ENCODE measurements at places on chromosomes 2 and 18.

- no peak for DNase-seq
Measured at GRCh38 chr2:200158647-200159356, 147.7 kb upstream of the SPATS2L start.

- DNase-seq: no peak
Measured at GRCh38 chr2:238135601-238136150, 2.8 kb upstream of the KLHL30 start.

DNA sequence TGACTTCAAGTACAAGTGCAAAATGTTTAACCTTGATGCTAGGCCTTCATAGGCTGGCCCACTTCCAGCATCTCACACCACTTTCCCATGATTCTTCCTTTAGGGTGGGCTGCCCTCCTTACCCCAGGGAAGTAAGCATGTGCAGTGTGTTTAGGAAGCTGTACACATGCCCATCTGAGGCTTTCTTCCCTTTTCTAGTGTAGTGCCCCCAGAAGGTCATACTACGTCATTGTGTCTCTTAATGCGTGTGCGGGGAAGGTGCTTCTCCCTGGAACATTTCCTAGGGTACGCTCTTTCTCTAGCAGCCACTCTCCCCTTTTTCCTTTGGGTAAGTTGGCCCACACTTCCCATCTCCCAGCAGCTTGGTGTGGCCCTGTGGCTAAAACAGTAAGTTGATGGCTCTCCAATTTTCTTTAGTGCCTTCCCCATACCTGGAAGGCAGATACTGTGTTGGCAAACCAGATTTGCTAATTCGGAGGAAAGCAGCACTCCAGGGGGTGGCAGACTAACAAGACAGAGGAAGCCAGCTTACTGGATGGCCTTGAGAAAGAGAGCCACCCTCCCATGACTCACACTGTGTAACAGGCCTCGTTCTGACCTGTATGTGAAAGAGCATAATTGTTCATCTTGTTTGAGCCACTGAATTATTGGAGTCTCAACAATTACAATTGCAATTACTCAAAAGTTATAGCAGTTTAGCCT lies 1.1 kb upstream of the SULT6B1 start:
- peak; percentile 21 for DNase-seq

DNA sequence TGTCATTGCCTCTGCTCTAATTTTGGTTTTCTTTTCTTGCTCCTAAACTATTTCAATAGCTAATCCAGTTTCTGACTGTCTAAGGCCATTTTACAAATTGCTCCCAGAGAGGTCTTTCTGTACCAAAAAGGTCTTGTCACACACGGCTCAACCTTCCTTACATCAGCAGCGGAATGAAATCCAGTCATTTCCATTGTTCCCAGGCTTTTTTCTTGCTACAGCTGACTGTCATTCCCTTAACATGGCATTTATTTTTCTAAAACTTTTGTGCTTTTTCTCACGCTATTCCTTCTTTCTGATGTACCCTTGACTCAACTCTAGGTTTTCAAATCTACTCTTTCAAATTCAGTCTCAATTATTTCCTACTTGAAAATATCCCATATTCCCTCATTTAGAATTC lies 24.3 kb downstream of the FAM171B start:
- DNase-seq: no peak

- DNase-seq: no peak
Measured at GRCh38 chr2:74349889-74350288, 6.7 kb upstream of the SLC4A5 start.

DNA sequence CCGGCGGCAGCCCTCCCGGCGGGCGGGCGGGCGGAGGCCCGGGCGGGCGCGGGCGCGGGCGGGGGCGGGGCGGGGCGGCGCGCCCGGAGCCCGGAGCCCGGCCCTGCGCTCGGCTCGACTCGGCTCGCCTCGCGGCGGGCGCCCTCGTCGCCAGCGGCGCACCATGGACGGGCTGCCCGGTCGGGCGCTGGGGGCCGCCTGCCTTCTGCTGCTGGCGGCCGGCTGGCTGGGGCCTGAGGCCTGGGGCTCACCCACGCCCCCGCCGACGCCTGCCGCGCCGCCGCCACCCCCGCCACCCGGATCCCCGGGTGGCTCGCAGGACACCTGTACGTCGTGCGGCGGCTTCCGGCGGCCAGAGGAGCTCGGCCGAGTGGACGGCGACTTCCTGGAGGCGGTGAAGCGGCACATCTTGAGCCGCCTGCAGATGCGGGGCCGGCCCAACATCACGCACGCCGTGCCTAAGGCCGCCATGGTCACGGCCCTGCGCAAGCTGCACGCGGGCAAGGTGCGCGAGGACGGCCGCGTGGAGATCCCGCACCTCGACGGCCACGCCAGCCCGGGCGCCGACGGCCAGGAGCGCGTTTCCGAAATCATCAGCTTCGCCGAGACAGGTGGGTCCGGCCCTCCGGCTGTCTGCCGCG lies at the start of gene INHBB:
TSS of gene INHBB (plus strand) at position 111 of the 641 bp plus-strand sequence. CDS start at position 164, 53 bp downstream.
- DNase-seq: no peak

- DNase-seq: no peak
Measured at GRCh38 chr18:22800551-22800951, 132.6 kb upstream of the RBBP8 start.

DNA sequence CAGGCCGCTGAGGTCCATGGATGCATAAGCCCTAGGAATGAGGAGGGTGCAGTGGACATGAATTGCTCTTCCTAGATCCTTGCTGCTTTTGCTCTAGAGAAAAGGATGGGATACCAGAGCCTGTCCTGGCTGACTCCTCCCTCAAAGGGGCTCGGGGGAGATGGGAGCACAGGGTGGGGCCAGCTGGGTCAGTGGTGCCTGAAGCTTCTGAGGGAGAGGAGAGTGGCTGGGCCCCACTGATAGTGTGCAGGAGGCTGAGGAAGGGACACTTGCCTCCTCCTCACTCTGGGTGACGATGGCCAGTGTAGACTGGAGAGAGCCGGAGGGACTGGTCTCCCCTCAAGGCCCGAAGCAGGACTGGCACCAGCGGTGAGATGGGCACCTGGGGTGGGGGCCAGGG lies at the start of gene NT5DC4:
TSS of gene NT5DC4 (plus strand) at position 236 of the 400 bp plus-strand sequence. CDS start at position 296, 60 bp downstream.
- DNase-seq: no peak

GRCh38 chr2:145386973-145387372 lies 867.1 kb upstream of the ZEB2 start:
- DNase-seq: no peak

DNA sequence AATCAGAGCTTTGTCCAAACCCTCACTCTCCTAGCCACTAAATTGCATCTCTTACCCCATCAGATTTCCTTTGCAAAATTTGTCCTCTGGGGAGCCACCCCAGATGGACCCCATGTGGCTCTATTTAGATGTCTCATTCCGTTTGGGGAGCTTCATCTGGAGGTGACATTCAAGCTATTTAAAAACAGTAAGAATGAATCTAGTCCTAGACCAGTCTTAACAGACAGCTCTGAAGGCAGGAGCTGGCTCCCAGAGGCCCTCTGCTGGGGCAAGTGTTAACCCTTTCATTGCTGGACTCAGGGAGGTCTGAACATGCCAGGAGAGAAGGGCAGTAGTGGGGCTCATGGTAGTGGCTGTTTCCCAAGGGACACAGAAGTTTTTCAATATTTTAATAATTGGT lies 59.2 kb downstream of the RPL37A start:
- no peak for DNase-seq

GRCh38 chr2:196233021-196233804 lies 61.8 kb upstream of the STK17B start:
- DNase-seq: no peak

DNA sequence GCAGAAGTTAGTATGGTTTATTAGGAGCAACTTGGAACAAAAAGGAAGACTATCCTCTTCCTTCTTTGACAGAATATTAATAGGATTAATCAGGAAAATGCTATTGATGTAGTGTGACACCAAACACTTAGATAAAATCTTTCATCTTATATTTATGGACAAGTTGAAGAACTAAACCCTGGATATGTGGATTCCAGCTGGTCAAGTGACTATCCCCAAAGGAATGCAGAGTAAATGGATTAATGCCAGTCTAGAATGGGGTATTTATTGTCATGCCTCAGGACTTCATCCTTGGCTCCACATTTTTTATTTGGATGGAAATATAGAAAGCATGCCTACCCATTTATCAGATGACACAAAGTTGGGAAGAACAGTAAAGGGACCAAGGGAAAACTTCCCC lies 124.0 kb upstream of the TTC39C start:
- no peak for DNase-seq

GRCh38 chr2:70474256-70474848 lies 79.3 kb downstream of the TGFA start:
- DNase-seq: no peak

DNA sequence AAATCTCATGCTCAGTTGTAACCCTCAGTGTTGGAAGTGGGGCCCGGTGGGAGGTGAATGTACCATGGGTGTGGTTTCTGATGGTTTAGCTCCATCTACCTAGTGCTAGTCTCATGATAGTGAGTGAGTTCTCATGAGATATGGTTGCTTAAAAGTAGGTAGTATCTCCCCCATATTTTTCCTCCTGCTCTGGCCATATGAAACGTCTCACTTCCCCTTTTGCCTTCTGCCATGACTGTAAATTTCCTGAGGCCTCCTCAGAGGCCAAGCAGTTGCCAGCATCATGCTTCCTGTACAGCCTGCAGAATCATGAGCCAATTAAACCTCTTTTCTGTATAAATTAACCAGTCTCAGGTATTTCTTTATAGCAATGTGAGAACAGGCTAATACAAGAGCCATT lies 62.8 kb upstream of the RNF152 start:
- DNase-seq: peak; percentile 91

GRCh38 chr18:34493566-34494358 lies 216.3 kb upstream of the DTNA start:
- no peak for DNase-seq

GRCh38 chr2:2328848-2329247 lies 2.2 kb downstream of the MYT1L start:
- peak; percentile 35 for DNase-seq

DNA sequence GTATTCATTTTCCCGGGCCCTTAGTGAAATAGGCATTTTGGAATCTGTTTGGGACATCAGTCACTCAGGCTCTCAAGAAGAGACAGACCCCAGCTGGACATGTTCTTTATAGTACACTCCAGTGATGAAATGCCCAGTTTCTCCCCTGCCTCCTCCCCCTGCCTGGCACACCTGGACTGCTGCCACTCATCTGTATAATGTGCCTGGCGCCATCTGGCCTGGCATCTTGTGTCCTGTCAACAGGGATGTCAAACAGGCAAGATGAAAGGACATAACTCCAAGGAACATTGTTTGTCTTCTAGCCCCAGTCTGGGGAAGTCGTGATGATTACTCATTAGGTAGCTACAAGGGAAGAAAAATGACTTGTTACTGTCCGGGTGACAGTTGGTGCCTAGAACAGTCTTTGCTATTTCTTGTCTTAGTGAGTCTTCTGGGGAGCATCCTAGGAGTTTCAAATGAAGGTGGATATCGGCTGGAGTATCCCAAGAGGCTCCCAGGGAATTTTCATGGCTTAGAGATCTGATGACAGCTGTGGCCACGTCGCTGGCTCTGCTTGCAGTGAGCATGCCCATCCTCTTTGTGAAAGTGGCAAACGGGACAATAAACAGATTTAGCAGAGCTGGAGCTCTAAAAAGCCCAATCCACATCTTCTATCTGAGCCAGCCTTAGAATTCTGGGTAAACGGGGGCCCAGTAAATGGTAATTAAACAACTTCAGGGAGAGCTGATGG lies 153.6 kb downstream of the ALK start:
- DNase-seq: no peak

DNA sequence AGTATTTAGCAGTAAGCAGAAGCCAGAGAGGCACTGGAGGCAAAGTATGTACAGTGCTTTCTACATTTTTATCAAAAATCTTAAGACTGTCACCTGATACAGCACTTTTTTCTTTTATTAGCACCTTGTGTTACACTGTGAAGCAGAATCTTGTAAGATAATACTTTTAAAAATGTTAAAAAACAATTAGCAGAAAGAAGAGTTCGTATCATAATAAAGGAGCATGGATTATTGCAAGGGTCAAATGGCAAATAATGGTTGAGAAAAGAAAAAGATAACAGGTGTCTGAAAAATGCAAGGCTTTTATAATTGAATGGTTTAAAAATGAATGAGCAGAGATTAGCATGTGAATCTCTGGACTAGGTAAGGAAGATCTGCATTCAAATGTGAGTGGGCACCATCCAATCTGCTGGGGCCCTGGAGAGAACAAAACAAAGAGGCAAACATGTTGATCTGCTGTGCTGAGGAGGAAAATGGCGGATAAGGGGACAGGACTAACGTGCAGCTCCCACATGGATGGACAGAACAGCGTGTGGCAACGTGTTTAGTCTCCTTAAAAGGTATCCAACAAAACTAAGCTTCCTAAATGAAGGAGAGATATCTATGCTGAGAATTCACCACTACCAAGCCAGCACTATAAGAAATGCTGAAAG lies 9.5 kb downstream of the CEBPZOS start:
- DNase-seq: no peak

GRCh38 chr2:95122197-95122551 lies 566 bp upstream of the MRPS5 start:
- no peak for DNase-seq

DNA sequence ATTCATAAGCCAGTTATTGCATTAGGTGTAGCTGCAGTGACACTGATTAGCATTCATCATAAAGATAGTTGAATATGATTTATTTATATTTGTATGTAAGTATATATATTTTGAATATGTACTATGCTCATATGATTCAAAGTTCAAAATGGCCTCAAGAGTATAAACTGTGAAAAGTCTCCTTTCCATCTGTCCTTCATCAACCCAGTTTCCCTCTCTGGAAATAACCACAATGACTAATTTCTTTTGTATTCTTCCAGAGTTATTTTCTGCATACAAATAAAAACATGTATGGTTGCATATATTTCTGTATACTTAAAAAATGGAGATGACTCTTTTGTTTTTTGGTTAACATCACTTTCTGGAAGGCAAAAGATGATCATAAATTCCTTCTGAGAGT lies 95.2 kb downstream of the CAMKMT start:
- no peak for DNase-seq

- DNase-seq: no peak
Measured at GRCh38 chr2:103324671-103325070, 562.8 kb downstream of the TMEM182 start.

- no peak for DNase-seq
Measured at GRCh38 chr2:200253639-200254038, 52.9 kb upstream of the SPATS2L start.

DNA sequence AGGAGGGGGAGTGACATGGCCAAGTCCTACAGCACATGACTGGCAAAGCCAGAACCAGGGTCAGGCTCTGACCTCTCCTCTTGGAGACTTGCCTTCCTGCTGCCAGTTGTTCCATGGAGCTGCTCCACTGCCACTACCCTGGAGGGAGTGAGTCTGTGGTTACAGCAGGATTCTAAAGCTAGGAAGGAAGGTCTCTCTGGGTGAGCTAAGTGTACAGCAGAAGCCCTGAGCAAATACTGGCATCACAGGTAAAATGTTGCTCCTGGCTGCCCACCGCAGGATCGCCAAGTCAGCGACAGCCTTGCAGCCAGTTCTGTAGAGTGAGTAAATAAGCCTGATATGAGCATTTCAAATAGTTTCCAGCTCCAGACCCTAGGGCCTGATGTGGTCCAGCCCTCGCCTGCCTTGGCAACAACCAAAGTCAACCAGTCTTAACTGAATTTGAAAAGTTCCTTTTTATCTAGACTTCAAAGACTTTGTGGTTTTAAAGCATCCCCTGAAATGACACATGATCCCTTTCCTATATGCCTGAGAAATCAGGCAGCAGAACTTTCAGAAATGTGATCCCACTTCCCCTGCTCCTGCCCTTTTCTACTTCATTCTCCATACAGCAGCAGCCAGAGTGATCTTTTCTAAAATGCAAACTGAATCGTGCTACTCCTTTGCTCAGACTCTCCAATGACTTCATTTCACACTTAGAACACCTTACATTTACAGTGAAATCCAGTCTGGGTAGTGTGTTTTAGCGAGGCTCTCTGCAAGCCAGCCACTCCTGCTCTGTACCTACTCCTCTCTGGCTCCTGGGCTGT lies 114.3 kb downstream of the MGAT5 start:
- DNase-seq: peak; percentile 60

- DNase-seq: peak; percentile 16
Measured at GRCh38 chr2:210003359-210003758, 921 bp downstream of the RPE start.
